Stimulated activated CD8-positive, alpha-beta memory T cell treated with anti-CD3 and anti-CD28 coated beads, Interleukin-15, amount 100 ng/mL, for 4 hours (primary cell): ENCODE measurements at places on chromosomes 3 and 15.

GRCh38 chr3:19272296-19272695 lies 124.0 kb downstream of the KCNH8 start:
- no peak for DNase-seq

DNA sequence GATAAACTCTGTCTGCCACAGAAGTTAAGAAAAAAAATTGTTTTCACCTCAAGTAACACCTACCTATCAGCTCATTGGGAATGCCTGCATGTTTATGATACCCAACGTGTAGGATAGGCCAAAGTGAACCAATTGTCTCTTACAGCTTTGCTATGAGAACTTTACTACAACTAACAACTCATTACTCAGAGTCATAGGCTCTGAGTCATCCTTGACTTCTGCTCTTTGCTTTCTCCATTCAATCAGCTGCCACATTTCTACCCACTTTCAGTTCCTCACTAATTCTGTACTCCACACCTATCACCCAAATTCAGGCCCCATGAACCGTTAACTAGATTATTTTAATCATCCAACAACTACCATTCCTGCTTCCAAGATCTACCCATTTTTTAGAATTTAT lies 843.9 kb downstream of the TUSC7 start:
- DNase-seq, result no peak

DNA sequence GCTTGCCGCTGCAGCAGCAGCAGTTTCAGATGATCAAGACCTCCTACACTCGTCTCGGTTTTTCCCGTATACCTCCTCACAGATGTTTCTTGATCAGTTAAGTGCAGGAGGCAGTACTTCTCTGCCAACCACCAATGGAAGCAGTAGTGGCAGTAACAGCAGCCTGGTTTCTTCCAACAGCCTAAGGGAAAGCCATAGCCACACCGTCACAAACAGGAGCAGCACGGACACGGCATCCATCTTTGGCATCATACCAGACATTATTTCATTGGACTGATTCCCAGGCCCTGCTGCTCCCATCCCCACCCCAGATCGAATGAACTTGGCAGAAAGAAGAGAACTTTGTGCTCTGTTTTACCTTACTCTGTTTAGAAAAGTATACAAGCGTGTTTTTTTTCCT lies 17.6 kb downstream of the CALML4 start:
- no peak for DNase-seq

DNA sequence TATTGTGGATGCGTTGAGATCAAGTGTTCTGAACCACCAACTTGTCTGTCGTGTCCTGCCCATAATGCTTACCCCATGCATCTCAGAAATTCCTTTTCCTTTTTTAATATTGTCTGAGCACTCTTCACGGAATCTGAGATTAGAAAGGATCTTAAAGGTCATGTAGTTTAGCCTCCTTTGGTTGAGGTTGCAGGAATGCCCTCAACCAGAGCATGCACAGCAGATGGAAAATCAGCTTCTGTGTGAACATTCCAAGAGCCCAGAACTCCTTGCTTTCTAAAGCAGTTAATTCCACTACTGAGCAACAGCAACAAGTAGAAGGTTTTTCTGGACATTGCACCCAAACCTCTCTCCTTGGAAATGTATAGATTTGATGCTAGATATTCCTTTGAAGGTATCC lies 153.7 kb downstream of the TPRG1 start:
- no peak for DNase-seq

DNA sequence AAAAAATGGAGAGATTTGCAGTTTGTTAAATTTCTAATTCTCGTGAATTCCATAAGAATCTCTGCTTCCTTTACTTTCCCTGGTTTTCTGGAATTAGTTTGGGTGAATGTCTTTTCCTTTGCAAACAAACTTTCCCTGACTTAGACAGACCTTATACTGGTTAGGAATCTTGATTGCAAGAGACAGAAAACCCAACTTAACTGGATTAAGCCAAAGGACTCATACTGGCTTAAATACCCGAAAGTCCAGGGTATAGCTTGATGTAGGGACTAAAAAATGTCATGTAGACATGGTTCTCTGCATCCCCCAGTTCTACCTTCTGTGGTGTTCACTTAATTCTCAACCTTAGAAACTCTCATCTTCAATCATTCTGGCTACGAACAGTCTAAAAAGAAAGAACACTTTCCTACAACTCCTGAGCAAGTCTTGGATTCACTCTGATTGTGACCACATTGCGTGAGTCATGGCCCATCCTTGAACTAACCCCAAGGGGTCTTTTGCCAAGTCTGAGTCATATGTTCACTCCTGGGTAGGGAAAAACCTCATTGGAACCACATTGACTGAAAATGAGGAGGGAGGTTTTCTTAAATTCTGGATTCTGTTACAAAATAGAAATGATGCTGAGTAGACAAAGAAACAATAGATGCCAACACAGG lies 136.0 kb upstream of the DAZL start:
- DNase-seq, result no peak

DNA sequence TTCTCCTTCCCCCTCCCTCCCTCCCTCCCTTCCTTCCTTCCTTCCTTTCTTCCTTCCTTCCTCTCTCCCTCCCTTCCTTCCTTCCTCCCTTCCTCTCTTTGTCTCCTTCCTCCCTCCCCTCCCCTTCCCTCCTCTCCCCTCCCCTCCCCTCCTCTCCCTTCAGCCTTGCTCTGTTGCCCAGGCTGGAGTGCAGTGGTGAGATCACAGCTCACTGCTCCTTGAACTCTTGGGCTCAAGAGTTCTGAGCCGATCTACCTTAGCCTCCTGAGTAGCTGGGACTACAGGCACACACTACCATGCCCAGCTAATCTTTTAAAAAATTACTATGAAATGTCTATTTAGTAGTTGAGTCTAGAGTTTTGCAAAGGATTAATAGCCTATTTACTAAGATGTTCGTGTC lies 32.2 kb downstream of the SQOR start:
- DNase-seq, result no peak

- no peak for DNase-seq
Observed at GRCh38 chr3:65855370-65856100, 183.2 kb downstream of the MAGI1 start.

GRCh38 chr3:152322756-152323155 lies 54.0 kb downstream of the MBNL1 start:
- no peak for DNase-seq
